ENCODE measurements at places on chromosomes 5 and 9.

GRCh38 chr5:10679336-10679988 lies 81.6 kb downstream of the DAP start:
- DNase-seq: no peak

DNA sequence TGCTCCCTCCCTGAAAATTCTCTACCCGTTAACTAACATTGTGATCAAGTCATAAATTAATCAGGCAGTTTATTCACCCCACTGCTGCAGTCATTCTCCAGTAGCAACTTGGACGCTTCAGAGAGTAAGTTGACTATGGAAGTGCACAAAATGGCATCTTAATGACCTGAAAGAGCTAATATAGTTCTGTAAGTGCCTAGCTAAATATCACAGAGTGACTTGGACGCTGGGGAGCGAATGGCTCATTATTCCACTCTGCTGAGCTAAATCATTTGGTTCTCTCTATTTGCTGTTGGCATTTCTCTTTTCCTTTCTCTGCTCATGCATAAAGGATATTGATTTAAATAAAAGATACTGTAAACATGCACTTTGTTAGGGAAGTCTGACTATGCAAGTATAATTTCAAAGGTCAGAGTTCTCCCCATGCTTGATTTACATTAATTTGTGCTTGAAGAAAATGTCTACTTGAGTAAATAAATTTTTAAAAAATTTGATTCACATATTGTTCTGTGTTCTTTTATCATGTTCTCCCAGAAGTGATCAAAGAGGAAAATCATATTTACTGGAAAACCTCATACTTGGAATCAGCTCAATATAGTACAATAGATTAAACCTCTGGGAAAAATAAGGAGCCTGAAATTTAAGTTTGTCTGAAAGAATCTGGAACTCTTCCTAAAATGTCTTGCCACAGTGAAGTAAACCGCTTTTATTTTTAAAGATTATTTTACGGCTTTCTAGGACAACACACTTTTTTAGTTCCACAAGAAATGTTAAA lies 169.5 kb upstream of the HAPLN1 start:
- DNase-seq: no peak

GRCh38 chr5:83092619-83093018 lies 15.3 kb downstream of the XRCC4 start:
- no peak for DNase-seq

DNA sequence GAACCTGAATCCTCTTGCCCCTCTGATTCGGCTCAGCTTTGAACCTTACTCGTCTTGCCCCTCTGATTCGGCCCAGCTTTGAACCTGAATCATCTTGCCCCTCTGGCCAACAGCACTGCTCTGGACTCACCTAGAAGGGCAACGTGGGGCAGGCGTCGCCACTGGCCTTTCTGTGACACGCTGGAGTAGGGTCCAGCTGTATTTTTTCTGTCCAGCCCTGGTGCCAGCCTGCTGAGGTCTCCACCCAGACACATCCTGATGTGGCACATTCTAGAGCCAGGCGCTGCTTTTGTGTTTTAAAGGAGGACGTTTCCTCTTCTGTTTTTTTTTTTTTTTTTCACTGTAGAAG lies 15.2 kb upstream of the CPEB4 start:
- no peak for DNase-seq

DNA sequence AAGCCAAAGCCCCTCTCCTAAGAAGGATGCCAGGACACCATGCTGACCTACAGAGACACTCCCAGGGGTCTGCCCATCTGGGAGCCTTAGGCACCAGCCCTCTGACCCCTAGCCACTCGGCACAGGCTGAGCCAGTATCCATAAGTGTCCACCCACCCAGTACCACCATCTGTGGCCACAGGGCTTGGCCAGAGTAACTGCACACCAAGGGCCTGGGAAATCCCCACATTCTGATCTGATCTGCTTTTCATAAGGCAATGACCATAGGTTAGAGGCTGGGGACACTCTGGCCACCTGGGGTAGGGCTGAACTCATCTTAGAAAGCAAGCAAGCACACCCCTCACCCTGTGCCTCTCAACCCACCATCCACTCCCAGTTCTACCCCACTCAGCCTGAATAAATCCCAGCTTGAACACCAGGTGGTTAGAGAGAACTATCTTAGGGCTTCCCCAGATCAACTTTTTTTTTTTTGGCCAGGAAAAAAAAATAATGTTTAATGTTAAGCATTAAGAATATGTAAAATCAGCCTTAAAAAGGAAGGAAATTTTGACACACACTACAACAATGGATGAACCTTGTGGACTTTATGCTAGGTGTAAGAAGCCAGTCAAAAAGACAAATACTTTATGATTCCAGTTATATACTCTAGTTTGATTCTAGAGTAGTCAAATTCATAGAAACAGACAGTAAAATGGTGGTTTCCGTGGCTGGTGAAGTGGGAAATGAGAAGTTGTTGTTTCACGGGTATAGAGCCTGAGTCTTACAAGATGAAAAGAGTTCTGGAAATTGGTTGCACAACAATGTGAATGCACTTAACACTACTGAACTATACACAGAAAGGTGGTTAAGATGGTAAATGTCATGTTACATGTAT lies 6.2 kb downstream of the GNPDA1 start:
- DNase-seq: no peak

Measured in right kidney (tissue), 9 donors.